ENCODE measurements at places on chromosomes 4 and X.
A peak's percentile ranks its signal among the peaks of the same experiment; 100 is the strongest.

DNA sequence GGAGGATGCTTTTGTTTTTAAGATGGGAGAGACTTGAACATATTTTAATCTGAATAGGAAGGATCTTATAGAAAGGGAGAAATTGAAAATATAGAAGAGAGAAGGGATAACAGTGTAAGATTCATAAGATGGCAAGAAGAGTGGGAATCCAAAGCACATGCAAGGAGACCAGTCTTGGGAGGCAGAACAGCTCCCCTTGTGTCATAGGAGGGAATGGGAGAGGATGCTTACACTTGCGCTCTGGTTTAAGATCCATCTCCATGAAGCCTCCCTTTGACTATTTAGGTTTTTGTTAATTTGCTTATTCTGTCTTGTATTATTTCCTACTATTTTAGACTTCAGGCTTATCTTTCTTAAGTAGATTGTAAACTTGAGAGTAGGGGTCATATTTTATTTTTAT, 42.7 kb downstream of the KIF4A start:
- DNase-seq, result no peak

- no peak for DNase-seq
Measured at GRCh38 chr4:92183825-92184224, 119.9 kb upstream of the GRID2 start.

DNA sequence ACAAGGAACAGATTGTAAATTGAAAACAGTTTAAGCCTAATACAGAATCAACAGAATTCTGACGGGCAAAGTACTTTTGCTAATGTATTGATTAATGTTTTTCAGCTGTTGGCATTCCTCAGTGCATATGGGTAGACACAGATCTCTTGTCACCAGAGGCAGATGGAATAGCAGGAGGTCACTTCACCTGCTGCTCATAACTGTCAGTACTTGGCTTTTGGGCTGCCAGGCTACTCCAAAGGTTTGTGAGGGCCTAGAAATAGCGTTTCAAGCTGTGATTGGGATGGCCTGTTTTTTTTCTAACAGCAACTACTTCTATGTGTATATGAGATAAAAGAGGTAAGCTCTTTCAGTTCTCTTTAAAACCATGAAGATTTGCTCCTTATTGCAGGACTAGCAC, 307.5 kb upstream of the ANXA10 start:
- no peak for DNase-seq

DNA sequence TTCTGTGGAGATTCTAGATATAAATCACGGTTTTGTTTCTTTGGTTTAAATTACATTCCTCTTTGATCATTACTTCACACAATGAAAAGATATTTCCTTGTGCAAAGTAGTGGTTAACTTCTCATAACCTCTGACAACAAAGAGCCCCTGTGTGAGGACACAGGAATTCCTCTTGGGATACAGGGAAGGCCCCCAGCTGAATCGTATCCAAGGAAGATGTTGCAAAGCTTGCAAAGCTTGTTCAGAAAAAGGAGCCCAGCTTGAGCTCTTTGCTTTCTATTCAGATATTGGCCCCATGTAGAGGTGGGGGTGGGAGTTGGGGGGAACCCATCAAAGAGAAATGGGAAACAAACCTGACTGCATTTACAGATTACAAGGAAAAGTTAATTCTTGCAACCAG, 145.7 kb downstream of the RELL1 start:
- no peak for DNase-seq

DNA sequence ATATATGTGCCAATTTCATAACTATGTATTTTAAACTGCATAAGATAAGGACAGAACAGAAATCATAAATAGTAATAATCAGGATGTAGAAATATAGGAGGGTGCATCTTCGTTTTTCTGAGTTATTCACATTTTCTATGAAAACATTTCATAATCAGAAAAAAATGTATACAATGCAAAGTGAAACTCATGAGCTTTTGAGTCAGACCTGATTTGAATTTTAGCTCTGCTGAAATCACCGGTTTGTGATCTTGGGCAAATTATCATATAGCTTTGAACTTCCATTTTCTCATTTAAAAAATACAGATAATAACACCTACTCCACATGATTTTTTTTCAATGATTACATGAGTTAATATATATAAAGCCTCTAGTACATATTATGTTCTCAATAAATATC, 106.9 kb downstream of the KDR start:
- DNase-seq, result no peak

DNA sequence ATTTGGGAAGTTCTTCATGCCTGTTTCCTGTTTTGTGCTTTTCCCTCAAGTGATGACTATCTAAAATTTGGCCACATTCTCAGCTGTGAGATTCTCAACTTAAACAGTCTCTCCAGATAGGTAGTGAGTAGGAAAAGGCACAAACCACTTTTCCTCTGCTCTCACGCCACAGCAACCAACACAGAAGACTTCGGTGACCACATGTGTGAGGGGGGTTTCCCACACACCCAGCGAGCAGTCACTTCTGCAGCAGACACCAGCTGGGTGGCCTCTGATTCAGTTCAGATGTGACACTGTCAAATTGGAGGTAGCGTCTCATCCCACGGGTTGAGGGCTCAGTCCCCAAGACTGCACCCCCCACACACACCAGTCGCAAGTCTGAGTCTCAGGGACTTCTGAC, 25.1 kb upstream of the CLDN34 start:
- peak; percentile 64 for DNase-seq

DNA sequence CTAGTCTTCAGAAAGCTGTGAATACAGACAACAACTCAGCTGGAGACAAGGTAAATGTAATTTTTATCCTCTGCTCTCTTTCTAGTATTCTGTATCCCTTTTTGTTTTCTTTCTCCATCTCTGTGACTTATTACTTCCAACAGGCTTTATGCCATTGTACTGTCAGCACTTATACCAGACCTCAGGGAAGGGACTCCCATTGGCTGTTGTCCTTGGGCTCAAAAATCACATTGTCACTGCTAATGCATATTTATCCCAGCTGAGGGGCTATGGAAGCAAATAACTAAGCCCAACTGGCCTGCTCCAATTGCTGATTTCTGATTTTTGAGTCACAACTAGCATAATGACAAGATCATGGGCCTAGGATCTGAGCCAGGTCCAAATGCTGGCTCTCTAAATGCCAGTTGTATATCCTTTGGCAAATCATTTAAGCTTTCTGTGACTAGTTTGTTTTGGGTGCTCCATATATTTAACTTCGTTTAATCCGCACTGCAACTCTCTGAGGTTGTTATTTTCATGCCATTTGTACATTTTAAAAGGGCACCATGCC, 395.1 kb upstream of the GNPDA2 start:
- DNase-seq, result no peak

DNA sequence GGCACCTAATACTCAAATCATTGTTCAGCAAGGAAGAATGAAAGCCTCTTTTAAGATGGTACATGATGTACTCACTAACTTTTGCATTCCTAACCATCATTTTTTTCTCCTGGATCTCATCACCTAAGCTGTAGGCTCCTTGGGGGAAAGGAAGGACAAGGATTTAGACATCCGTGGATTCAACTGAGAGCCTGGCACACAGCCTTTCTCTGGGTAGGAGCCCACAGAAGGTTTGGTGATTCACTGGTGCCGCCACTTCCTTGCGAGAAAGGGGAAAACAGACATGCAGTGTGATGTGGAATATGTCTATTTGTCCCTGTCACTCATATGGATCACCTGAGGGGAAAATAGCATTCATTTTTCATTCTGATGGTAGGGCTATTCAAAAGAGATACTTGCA, 147.3 kb downstream of the PCDH7 start:
- no peak for DNase-seq

DNA sequence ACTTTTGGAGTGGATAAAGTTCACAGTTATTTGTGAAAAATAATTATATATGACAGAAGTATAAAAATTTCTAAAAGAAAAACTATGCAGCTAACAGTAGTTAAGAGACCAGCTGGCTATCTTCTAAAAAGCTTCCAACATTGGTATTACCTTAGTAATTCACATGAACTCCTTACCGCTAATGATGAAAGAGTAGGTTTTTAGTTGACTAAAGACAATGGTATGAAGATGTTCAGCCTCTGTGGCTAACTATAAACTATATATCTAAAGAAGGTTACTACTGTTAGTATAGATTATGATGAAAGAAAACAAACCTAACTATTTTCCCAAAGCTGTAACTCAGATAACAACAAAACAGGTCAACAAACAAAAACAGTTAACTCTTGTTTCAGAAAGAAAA, 10.4 kb downstream of the CCNI start:
- no peak for DNase-seq

GRCh38 chr4:7564242-7564641, 129.5 kb upstream of the PSAPL1 start:
- no peak for DNase-seq

DNA sequence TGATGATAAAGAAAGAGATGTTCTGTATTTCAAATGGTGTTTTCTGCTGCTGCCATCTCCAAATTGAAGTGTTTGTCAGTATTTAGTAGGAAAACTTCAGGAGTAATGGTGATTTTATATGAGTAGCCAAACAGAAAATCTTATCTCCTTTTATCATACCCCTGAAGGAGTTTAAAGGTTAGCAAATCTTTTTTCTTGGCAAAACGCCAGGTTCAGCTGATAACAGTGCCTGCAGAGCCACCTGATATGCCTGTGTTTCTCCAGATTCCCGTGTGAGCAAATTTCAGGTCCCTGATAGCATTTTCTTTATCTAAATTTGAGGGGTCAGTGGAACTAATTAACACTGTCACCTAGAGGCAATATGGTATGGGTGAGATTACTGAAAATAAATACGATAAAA, 65.8 kb upstream of the ETNPPL start:
- no peak for DNase-seq

DNA sequence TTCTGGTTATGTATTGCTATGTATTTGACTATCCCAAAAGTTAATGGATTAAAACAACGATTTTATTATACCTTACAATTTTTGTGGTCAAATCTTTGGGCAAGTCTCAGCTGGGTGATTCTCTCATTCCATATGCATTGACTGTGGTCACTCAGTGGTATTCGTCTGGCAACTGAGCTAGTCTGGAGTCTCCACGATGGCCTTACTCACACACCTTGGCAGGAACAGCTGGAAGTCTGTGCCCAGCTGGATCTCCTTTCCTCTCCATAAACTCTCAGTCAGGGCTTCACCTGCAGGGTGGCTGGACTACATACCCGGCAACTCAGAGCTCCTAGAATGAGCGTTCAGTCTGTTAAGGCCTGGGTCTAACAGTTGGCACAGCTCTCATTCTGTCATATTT, 141.1 kb upstream of the WDFY3 start:
- DNase-seq, result no peak

- DNase-seq, result no peak
Measured at GRCh38 chr4:94359838-94360237, 17.2 kb upstream of the HPGDS start.

DNA sequence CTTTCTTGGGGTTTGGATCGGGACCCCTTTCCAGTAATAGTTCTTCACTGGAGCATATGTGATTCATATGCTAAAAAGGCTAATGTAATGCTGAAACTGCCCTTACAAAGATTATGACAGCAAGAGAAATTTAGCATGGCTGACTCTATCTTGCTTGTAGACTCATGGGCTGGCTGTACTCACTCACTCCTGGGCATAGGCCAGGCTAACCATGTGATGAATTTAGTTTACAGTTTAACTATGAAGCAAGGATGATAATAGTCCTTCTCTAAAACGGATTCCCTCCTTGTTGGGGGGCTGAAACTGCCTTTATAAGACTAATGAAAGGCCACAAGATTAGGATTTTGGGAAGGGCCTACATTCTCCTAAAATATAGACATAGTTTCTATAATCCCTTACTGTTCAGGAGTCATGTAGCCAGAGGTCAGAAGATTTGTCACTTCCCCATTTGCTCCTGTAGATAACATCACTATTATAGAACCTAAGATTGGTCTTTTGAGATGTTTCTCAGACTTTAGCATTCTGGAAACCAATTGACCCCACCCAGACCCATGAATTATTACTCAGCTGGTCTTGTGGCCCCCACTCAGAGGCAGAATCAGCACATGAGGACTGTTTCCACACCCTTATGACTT, 20.8 kb upstream of the CEP135 start:
- no peak for DNase-seq

GRCh38 chrX:155148724-155149537, 67.3 kb upstream of the VBP1 start:
- peak; percentile 3 for DNase-seq

DNA sequence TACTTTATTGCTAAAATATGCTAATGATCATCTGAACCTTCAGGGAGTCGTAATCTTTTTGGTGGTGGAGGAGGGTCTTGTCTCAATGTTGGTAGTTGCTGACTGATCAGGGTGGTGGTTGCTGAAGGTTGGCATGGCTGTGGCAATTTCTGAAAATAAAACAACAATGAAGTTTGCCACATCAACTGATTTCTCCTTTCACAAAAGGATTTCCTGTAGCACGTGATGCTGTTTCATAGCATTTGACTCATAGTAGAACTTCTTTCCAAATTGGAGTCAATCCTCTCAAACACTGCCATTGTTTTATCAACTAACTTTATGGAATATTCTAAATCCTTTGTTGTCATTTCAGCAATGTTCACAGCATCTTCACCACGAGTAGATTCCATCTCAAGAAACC, 19.3 kb downstream of the DDIT4L start:
- no peak for DNase-seq

DNA sequence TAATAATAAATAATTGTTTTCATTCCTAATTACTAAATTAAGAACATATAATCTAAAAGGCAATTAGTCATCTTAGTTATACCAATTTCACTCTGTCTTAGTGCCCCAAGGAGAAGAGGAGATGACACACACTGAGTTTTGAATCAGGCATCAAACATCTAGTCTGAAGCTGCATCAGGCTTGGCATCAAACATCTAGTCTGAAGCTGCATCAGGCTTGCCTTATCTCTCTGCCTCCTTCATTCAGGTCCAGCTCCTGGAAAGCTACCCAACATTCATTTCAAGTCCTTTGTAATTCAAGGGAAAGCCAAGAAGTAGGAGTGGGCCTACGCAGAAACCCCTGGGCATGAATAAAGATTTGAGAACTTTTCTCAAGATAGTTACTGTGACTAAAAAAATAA, 62.2 kb downstream of the SH3RF1 start:
- no peak for DNase-seq

DNA sequence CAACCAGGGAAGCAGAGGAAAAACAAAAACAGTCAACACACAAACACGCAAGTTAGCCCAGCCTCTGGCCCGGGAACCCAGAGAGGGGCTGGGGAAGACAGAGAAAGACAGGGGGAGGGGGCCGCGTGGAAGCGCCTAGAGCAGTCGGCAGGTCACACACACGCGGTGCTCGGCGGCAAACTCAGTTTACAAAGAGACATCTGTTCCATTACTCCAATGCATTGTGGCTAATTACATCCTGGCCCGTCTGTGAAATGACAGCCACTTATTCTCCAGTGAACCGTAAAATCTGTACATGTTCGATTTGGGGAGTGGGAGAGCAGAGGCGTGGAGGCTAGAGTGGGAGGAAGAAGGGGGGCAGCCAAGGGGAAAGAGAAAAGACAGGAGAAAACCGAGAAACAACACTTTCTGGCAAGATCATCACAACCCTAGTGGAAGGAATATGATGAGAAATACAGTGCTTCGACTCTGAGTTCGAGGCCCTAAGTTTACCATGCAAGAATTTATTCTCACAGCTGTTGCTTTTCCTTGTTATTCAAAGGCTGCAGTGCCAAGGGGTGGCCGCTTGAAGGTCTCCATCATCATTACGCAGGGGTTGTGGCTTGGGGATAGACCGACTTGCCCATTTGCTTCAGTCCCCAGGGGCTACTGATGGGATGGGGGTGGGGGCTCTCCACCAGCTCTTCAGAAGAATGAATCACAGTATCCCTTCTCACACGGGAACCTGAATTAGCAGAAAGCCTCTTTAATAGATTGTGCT, 167.7 kb downstream of the MGST2 start:
- DNase-seq, result no peak
